Epithelial cell of esophagus (primary cell): ENCODE measurements at places on chromosomes 13 and 19.

DNA sequence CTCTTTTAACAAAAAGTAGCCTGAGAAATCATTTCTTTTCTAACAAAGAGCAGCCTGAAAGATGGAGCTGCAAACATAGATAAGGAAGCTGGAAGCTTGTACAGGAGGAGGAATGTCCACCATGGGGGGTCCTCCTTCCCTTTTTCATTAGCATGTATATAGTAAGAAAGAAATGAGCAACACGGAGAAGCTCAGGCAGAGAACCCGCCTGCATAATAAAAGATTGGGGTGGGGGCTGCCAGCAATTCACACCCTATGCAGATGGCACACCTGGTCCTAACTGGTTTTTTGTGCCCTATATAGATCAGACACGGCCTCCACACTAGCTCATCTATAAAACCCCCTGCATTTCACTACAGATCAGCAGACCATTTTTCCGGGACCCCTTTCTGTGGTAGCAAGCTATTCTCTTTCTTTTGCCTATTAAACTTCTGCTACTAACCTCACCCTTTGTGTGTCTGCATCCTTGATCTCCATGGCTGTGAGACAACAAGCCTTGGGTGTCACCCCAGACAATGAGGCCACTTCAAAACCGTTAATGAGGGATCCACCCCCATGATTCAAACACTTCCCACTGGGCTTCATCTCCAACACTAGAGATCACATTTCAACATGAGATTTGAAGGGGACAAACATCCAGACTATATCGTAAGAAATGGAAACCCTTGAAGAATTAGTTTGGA lies 167.5 kb upstream of the FREM2 start:
- DNase-seq: no peak

DNA sequence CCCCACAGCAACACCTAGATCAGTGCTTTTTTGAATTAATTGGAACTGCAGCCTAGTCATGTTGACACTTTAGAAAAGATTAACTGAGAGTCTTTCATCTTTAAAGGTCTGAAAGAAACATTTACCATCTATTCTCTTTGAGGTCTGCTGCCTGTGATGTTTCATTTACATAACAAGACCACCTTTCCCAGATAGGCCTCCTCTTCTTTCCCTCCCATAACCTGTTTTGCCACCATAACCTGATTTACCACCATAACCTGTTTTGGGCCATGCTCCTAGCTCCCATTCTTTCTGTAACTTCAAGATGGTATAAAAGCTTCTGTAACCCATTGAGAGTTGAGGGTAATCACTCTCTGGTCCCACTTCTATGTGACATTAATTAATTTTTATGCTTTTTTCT lies 320.8 kb downstream of the PCDH20 start:
- peak; percentile 40 for DNase-seq

DNA sequence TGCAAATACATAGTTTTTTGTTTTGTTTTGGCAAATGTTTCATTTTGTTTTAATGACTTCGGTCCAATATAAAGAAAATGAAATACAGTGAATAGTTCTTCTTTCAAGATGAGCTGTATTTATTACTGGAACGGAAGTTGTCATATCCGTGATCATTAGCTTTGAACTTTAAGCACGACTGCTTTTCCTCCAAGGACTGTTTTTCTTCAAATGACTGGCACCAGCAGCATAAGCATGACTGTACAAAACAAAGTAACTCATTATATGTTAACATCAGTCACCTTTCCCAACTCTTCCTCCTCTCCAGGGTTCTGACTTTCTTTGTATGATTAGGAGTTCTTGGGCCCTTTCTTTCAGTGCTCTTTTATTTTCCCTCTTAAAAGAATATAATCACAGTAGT lies 20.5 kb downstream of the EDNRB start:
- DNase-seq: no peak

GRCh38 chr13:94515911-94516310 lies 36.4 kb upstream of the DCT start:
- no peak for DNase-seq

GRCh38 chr19:18613589-18614234 lies 1.0 kb downstream of the TMEM59L start:
- DNase-seq: no peak

- no peak for DNase-seq
Observed at GRCh38 chr13:112446347-112446861, 70.2 kb downstream of the SPACA7 start.

- DNase-seq: no peak
Observed at GRCh38 chr19:1911098-1911497, 5.9 kb downstream of the ADAT3 start.

DNA sequence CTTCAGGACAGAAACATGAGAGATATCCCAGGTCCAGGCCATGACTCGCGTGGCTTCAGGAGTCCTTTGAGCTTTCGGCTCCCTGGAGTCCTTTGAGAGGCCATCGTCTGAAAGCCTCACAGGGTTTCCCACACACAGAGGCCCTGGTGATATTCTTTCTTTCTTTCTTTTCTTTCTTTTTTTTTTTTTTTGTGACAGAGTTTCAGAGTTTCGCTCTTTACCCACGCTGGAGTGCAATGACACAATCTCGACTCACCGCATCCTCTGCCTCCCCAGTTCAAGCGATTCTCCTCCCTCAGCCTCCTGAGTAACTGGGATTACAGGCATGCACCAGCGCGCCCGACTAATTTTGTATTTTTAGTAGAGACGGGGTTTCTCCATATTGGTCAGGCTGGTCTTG lies 5.5 kb downstream of the SIN3B start:
- DNase-seq: peak; percentile 54

DNA sequence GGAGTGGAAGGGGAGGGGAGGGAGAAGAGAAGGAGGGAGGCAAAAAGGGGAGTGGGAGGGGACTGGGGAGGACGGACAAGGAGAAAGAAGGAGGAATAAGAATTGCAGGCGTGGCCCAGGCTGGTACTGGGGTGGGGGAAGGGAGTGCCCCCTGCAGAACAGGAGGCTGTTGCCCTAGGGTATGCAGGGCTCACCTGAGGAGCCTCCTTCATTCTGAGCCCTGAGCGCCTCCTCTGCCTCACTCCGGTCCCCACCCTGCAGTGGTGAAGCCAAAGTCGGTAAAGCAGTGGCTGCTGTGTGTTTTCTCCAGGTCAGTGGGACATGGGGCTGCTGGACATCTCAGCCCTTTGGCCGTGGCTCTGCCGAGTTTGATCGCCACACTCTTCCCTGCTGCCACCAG lies 9.1 kb upstream of the CDC16 start:
- DNase-seq: no peak

GRCh38 chr13:48070942-48071341 lies 24.0 kb downstream of the MED4 start:
- DNase-seq: no peak

- peak; percentile 9 for DNase-seq
Observed at GRCh38 chr13:50999641-51000040, 90.0 kb downstream of the RNASEH2B start.
